ENCODE measurements at places on chromosomes 1 and 21.

DNA sequence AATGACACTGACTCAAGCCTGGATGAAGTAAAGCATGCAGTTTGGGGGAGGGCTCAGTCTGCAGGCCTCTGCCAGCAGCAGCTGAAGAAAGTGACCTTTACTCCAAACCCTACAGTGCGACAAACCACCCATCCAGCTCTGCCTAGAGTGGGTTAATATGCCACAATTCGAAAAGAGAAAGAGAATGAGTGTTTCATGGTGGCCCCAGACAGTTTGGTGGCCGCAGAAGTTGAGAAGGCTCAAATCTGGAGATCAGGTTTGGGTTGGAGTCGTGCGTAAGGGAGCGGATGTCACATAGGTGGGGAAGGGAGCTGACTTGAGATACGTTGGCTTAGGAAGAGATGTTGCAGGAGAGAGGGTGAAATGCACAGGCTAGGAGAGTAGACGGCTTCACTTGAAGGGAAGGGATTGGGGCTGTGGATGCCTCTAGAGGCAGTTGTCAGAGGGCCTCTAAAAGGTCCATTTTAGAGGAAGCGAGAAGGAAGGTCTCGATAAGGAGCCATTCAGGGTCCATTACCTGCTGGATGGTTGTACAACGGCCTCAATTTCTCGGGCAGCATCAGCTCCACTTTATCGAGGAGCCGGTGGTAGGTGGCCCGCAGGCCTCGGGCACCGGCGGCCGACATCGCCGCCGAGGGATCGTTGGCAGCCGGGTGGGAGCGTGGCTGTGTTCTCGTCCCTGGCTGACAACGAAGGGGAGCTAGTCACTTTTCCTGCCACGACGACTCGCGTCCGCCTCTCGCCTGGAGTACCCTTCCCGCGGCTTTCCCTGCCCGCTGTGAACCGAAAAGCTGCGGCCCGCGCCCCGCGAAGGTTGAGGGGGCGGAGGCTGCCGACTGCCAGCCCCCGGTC, 1.0 kb upstream of the DCAF6 start:
- DNase-seq: no peak

GRCh38 chr1:95012389-95012788, 60.4 kb downstream of the ALG14 start:
- no peak for DNase-seq

DNA sequence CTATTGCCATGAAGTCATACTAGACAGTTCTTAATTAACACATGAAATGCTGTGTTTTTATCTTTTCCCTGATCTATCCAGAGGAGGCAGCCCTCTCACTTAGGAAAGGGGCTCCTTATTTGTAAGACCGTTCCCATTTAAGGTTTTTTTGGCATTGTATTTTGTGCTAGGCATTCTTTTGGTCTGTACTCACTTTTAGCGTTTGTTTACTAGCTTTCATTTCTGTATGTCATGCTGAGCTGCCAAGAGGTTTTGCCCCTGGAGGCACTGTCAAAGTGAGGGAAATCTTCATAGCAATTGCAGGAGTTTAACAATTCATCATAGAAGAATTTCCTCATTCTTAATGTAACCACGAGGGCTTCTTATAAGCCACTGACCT, 59.5 kb downstream of the MTR start:
- DNase-seq: no peak

DNA sequence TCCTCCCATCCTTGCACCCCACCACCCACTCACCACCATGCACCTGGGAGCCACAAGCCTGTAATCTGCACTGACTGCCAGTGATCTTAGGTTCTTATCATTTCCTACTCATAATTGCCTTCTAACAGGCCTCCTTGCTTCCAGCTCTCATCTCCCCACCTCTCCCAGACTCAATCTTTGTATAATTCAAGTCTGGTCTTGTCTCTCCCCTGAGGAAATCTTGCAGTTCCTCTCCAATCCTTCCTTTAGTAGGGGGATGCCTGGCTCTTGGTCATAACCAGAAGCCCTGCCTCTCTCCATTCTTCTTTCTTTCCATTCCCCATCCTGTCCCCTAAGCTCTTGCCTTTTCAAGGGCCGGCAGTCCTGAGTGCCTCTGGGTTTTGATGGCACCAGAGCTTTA, 27.8 kb downstream of the PIGM start:
- no peak for DNase-seq

- DNase-seq: no peak
These were observed 138.6 kb upstream of the NGF start for GRCh38 chr1:115476616-115477015.

Measured in memory B cell (primary cell).